ENCODE measurements at places on chromosomes 4 and X. TPM values are rescaled to one million over a fixed set of nuclear protein-coding genes. Genes with fewer than 3 reads are reported as not detected.

DNA sequence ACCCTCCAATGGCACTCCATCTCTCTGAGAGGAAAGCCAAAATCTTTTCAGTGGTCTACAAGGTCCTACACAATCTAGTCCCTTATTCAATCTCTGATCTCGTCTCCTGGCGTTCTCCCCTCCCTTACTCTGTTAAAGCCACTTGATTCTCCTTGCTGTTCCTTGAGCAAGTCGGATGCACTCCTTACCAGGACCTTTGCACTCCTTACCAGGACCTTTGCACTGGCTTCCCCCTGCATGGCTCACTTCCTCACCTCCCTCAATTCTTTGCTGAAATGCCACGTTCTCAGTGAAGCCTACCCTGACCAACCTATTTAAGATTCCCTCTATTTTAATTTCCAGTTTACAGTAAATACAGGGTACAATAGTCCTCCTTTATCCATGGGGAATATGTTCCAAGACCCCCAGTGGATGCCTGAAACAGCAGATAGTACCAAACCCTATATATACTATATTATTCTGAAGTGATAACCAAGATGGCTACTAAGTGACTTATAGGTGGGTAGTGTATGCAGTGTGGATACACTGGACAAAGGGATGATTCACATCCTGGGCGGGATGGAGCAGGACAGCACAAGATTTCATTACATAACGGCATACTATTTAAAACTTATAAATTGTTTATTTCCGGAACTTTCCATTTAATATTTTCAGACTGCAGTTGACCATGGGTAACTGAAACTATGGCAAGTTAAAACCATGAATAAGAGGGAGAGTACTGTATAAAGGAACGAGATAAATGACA is 6.5 kb upstream of the DLG3 start:
- no peak overlapping the region for H3K4me3 ChIP-seq
- H3K36me3 ChIP-seq, result no peaks in the 10 kb centered on the region
- DNase-seq, result no peak
- no peak overlapping the region for H3K27ac ChIP-seq
- peaks cover 9% of the 10 kb centered on the region for H3K27me3 ChIP-seq

Gene FAM9C
- total RNA-seq, result 0.05 TPM

Gene NR3C2
- total RNA-seq, result 4.2 TPM

DNA sequence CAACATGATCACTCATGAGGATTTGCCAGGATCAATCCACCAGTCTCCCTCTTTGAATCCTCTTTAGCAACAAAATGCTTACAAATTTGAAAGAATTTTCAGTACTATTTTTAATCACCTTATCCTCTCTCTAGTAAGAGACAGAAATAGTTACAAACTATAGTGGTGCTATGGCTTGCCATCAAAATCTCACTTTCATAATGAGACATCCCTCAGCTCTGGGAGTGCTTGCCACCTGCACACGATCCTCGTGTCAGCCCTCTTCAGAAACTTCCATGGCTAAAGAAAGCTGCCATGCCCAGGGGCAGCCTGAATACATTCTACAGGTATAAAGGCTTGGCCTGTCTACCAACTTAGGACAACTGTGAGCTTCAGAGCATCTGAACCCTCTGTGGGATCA is 5.1 kb upstream of the DHX15 start:
- peak; percentile 20 for DNase-seq
- peaks cover 16% of the 10 kb centered on the region for H3K27me3 ChIP-seq
- peaks cover 11% of the 10 kb centered on the region for H3K36me3 ChIP-seq
- no peak overlapping the region for H3K27ac ChIP-seq
- no peak overlapping the region for H3K4me3 ChIP-seq

Gene BTC
- not detected for total RNA-seq

DNA sequence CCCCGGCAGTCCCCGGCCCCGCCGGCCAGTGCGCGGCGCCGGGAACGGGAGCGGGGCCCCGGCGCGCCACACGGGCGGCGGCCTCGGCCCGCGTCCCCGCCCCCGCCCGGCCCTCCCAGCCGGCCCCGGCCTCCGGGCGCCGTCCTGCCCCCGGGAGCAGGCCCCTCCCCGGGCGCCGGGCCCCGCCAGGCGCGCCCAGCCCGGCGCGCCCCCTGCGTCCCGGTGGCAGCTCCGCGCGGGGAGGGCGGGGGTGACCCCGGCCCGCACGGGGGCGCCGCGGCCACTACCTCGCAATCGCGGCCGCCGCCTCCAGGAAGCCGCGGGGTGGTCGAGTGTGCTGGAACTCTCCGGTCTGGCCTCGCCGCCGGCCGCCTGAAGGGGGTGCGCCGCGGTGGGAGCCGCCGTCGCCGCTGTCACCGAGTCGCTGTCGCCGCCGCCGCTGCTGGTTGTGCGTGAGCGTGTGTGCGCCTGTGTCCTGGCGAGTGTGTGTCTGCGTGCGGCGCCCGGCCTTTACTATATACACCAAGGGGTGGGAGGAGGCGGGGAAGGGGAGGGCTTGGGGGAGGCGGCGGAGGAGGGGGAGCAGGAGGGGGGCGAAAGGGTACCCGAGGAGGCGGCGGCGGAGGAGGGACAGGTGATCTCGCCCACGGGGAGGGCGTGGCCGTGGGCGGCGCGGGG is at the start of gene RAI2:
TSS of gene RAI2 (minus strand) at position 488 of the 678 bp plus-strand sequence. CDS start 59,288 bp downstream, outside the sequence.
- peaks cover 5% of the 10 kb centered on the region for H3K4me1 ChIP-seq
- no peak within 1 kb of the TSS for H3K27ac ChIP-seq
- no peaks in the 10 kb centered on the region for H3K36me3 ChIP-seq

Gene ITM2A
- total RNA-seq, result 98.1 TPM

GRCh38 chr4:139575072-139575471 is 19.1 kb upstream of the SETD7 start:
- no peaks in the 10 kb centered on the region for H3K27me3 ChIP-seq
- no peak for DNase-seq
- H3K27ac ChIP-seq, result no peak overlapping the region
- H3K36me3 ChIP-seq, result no peaks in the 10 kb centered on the region

Gene LIN54
- 22.7 TPM for total RNA-seq
